Epithelial cell of alveolus of lung (primary cell): ENCODE measurements at places on chromosomes 6 and 20. TPM values are rescaled to one million over a fixed set of nuclear protein-coding genes. Genes with fewer than 3 reads are reported as not detected.

Gene FAM217A
- total RNA-seq: not detected in 2 replicates

Gene ADTRP
- total RNA-seq: 0.26 TPM in 1 of 2 replicates, not detected in the other

Gene SIRPD
- total RNA-seq: not detected in 2 replicates

Gene PTPN1
- 31.3 and 45.1 TPM in 2 replicates for total RNA-seq

Gene EDN1
- total RNA-seq: 0.24 and 3.4 TPM in 2 replicates

Gene HCK
- total RNA-seq: not detected in 2 replicates

Gene RAD21L1
- total RNA-seq: 0.52 and 0.88 TPM in 2 replicates

Gene MDC1
- total RNA-seq: 10.8 and 11.2 TPM in 2 replicates

Gene ANKRD6
- total RNA-seq: 1.7 and 6.9 TPM in 2 replicates
